CD4-positive, alpha-beta T cell (primary cell): ENCODE measurements at places on chromosomes 1 and 21. TPM values are rescaled to one million over a fixed set of nuclear protein-coding genes. Genes with fewer than 3 reads are reported as not detected.

- no peak for DNase-seq
Measured at GRCh38 chr1:170687621-170688020, 23.7 kb downstream of the PRRX1 start.

DNA sequence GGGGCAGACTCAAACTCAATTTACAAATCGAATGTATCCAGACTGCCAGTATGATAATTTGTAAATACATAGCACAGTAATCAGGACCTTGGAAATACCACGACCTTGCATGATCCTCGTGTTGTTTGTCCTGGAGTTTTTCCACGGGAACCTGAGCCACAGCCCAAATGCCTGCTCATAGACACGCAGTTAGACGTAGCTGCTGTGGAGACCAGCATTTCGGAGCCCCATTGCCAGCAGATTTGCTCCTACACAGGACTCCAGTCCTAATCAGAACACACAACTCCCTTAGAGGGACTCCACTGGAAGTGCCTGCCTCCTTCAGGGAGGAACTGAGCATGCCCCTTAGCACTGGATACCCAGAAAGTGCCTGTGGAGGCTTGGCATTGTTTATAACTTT, 163.2 kb downstream of the GALNT2 start:
- DNase-seq: no peak

- no peak for DNase-seq
Measured at GRCh38 chr1:31985430-31985829, 28.2 kb upstream of the KHDRBS1 start.

GRCh38 chr1:29488794-29489311, 252.5 kb downstream of the PTPRU start:
- DNase-seq: no peak

- no peak for DNase-seq
Measured at GRCh38 chr21:35026153-35026500, 23.0 kb downstream of the RUNX1 start.

GRCh38 chr1:234970731-234971476, 157.7 kb downstream of the TOMM20 start:
- DNase-seq: no peak

DNA sequence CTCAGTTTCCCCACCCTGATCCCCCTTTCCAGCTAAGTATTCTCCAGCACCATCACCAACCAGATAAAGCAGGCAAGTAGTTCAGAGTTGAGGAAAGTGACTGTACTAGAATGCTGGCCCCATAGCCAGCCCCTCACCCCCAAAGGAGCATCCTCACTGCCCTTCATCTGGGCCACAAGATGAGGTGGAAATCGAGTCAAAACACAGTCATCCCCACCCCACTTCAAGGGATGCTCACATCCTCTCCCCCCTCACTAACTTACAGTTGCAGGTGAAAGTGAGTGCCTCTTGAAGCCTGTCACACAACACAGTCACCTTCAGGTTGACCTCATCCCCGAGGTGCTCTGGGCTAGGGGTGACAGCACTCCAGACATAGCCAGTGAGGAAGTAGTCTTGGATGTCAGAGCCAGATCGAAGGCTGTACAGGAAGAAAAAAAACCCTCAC, 30.4 kb downstream of the PIK3C2B start:
- no peak for DNase-seq

DNA sequence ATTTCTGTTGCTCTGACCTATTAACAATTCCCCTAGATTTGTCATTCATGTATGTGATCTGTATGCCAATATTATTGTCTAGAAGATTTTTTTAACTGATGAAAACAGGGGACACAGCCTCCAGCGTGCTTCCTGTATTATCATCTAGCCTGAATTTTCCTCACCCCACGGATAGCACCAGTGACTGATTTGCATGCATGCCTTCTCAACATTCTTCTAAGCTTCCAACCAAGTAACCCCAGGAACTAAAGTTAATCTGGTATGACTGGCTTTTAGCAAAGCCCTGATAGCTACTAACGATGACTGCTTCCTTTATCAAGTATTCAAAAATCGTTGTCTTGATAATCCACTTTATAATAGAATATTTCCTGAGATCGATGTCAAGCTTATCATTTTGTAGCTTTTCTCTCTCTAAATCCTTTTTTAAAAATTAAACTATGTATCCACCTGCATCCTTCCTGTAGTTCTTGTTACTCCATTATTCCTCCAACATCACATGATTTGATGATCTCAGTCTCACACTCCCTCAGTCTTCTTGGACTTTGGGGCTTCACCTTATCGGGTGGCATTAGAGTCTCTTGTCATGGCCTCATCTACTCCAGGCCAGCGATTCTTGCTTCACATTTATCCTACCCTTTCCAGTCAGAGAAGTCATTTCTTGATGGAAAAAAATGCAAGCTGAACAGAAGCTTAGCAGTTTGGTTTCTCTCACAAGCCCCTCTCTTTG, 19.0 kb downstream of the BCAR3 start:
- DNase-seq: no peak

DNA sequence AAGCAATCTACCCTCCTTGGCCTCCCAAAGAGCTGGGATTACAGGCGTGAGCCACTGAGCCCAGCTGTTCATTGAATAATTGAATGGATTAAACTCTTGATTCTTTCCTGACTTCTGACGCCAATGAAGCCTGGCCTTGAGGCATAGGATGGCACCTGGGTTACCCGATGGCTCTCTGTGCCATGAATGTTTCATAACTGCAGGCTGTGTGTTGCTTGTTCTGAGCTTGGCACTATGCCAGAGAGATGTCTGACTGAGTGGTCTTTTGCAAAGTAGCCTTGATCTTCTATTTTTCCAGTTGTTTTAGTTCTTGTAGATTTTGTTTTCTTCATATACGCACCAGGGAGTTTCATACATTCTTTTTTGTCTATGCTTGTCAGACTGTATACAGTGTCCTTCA, 38.5 kb upstream of the AK4 start:
- no peak for DNase-seq

GRCh38 chr1:10679496-10680220, 116.8 kb downstream of the CASZ1 start:
- no peak for DNase-seq

DNA sequence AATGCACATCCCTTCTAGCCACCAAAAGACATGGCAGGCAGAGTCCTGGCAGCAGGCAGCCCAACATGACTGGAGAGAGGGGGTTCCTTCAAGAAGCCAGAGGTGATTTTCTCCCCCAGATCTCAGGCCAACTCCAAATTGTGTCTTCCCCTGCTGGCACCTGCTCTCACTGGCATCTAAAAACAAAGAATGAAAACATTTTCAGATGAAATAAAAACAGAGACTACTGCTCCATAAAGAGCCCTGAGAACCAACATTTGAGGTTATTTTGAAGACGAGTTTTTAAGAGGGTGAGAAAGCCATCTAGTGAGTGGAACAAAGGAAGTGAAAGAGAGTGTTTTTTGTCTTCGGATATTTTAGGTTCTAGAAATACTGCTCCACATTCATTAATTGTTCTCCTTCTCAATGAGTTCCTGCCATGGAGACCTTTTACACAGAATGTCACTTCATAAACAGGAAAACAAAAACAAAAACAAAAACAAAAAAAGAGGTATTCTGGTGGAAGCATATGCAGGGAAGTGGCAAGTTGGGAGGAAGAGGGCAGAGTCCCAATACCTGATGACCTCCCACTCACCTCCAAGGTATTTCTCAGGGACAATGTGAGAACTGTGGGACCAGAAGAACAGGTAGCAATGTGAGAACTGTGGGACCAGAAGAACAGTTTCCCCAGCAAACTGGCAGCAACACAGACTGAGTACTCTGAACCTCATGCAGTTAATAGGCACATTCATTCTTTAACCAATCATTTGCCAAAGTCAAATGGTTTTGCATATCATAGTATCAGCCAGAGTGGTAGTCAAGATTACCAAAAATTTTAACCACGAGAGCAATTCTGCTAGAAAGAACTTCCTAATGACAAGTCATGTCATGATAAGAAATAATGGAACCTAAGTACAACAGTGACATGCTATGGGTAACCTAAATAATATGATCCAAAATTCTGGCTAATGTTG, 50.0 kb downstream of the KIAA0319L start:
- DNase-seq: no peak

DNA sequence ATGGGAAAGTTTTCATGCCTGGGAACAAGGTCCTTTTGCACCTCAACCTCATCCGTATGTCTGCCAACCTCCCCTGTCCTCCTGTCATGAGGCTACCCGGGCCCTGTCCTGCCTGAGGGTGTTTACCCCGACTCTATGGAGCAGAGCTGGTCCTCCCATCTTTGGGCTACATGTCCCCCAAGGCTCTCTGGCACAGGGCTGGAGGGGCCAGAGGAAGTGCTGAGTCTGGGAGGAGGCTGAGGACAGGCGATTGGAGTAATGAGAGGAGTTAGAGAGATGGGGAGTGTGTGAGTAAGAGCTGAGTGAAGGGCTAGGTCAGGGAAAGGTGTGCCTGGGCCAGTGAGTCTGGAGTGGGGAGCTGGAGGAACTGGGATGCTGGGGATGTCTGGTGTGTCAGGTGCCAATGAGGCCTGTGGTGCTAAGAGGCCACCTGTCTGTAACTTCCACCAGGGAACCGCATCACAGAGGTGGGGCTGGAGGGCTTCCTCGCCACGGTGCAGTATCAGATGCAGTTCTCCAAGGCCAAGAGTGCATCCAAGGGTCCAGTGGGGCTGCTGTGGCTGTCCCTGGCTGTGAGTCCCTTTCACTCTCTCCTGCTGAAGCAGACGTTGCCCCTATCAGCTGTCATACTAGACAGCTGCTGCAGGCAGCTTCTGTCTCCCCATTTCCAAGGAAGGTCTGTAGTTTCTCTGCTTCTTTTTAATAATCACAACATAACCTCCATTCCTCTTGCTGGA, 11.7 kb downstream of the LRRC71 start:
- DNase-seq: no peak

Gene ZNF644
- total RNA-seq: 101 TPM

Gene DEPDC1
- not detected for total RNA-seq
